NCI-H2081 (cell line): ENCODE measurements at places on chromosomes 12 and 14.
A peak's percentile ranks its signal among the peaks of the same experiment; 100 is the strongest.

- no peak for DNase-seq
These were observed 33.4 kb downstream of the POLE start for GRCh38 chr12:132653567-132654290.

GRCh38 chr14:52443506-52443905 lies 108.8 kb downstream of the TXNDC16 start:
- no peak for DNase-seq

- DNase-seq, result peak; percentile 11
These were observed 222.8 kb downstream of the C12orf42 start for GRCh38 chr12:103272949-103273348.

DNA sequence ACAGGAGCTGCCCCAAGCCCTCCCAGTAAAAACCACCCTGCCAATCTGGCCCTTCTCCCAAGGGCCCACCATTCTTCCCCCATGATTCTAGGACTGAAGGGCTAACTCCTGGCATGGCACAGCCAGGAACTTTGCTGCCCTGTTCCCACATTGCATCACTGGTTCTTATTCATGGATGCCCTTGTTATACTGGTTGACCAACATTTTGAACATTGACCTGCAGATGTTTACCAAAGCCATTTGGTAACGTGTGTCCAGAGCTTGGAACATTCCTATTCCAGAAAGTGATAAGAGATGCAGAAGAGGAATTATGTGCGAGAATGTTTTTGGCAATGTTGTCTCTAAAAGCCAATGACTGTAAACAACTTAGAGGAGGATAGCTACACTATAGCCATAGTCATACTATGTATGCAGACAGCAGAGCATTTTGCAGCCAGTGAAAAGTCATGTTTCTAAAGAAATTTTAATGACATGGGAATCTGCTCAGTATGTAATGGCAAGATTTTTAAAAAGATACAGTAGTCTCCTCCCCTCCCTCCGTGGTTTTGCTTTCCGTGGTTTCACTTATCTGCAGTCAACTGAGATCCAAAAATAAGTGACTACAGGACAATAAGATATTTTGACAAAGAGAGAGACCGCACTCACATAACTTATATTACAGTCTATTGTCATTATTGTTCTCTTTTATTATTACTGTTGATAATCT lies 108.8 kb downstream of the DAAM1 start:
- DNase-seq, result no peak

DNA sequence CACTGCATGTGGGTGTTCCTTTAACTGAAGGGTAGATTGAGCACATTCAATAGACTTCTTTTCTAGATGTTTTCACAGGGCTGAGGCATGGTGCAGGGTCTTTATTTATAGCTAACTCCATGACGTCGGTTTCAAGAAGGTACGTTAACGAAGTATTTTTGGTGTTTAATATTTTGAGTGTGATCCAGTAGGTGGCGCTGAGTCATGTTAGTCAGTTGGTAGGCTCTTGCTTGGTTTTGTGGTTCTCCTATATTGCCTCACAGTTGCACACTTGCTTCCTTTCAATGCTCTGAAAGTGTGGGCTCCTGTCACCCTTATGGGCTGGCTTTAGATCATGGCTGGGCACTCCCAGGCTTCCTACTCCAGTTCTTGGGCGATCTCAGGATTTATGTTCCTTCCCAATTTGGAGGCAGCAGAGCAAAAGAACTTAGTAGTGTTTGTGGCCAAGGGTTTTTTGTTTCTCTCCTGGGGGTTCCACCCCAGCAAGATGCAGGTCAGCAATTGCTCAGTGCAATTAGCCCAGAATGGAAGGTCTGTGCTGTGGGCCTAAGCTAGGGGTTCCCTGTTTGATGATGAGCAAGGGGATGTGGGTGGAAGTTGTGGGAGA lies 471.6 kb upstream of the FOXG1 start:
- peak; percentile 22 for DNase-seq
